ENCODE measurements at places on chromosomes 13 and 19.

DNA sequence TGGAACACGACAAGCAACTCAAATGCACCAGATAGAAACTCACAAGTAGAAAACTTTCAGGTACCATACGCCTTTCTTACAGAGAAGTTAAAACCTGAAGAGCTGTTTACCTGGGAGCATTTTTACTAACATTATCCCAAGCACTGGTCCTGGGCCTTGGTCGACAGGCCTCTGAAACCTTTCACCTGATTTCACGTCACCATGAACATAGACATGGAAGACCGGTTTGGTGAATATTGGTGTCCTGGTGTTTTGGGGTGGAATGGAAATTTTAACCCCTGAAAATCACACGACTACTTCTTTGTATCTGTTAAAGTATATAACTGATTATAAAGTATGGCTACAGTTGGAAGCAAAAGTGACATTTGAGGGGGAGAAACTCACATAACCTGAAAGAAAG is 176.6 kb upstream of the ARGLU1 start:
- no peak for DNase-seq

DNA sequence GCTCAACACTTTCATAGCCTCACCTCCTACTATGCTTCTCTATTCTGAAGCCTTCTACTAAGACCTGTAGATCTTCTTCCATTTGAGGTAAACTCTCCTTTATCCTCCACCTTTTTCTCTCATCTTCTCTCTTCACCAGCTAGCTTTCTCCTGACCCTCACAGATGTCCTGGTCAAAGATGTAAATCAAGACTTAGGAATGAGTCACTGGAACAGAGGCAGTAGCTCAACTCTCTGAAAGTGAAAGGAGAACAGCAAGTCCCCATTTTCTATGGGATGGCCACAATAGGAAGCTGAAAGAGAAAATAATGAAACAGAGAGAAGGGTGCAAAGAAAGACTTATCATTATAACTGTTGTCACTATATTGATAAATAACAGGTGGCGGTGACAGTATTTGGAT is 86.1 kb upstream of the DOCK9 start:
- no peak for DNase-seq

- DNase-seq, result no peak
These were observed 17.9 kb upstream of the LILRB1 start for GRCh38 chr19:54612428-54612827.

DNA sequence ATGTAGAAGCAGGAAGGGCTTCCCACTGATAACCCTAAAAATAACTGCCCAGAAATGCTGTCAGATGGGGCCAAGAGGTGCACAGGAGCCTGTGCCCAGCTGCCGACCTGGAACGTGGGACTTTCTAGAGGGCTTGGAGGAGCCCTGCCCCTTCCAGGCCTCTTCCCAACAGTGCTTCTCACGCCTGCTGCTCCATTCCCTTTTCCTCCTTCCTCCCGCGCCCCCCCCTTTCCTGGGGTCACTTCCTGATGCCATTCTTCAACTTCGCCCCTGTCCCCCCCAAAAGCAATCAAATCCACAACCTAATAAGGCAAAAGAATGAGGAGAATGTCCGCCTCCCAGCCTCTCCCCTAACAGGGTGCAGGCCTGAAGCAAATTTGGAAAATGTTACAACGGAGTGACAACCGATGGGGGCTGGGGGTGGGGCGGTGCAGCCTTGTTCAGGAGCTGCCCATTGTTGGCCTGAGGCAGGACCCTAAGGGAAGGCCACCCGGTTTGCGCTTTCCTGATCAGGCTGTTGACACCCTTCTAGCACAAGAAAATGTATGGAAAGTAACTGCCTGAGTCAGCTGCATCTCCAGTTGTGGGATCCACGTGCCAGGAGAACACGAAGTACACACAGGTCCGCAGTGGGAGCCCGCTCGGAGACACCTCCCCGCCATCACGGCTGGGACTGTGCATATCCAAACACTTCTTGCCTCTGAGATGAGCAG is 18.7 kb downstream of the ACTN4 start:
- no peak for DNase-seq

DNA sequence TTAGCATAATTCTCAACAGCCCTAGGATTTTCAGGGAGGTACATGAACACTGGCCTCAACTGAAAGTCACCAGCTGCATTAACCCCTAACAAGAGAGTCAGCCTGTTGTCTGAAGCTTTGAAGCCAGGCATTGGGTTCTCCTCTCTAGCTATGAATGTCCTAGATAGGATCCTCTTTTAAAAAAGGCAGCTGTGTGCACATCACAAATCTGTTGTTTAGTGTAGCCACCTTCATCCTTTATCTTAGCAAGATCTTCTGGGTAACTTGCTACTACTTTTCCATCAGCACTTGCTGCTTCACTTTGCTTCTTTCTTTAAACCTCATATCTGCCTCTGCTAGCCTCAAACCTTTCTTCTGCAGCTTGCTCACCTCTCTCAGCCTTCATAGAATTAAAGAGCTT is 1692.1 kb downstream of the EFNB2 start:
- no peak for DNase-seq

- DNase-seq, result no peak
These were observed 352.4 kb upstream of the HTR2A start for GRCh38 chr13:47249266-47249665.

DNA sequence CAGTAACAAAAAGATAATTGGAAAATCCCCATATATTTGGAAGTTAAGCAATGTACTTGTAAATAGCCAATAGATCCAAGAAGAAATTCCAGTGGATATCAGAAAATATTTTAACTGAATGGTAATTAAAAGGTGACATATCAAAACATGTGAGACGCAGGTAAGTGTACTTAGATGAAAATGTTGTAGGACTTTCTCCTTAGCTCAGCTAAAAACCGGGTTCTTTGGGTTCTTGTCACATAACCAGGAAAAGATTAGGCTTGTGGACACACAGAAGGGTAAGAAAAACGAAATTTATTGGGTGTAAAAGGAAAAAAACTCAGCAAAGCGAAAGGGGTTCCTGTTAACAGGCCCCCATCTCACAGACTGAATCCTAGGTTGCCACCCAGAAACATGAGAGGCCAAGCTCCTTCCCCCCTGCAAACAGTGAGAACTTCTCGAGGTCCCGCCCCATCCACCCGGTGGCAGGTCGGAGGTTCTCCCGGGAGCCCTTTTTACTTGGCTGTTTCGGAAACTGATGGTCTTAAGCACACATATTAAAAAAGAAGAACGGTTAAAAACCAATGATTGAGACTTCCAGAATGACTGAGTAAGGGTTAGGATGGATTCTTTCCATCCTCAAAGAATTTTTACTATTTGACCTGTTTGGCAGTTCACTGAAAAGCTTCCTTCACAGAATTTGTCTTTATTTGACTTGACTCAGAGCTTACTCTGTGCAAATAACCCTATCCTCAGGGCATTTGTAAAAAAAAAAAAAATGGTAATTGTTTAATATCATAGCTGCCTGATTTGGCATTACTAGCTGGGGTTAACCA is 3.1 kb upstream of the CCDC70 start:
- no peak for DNase-seq

DNA sequence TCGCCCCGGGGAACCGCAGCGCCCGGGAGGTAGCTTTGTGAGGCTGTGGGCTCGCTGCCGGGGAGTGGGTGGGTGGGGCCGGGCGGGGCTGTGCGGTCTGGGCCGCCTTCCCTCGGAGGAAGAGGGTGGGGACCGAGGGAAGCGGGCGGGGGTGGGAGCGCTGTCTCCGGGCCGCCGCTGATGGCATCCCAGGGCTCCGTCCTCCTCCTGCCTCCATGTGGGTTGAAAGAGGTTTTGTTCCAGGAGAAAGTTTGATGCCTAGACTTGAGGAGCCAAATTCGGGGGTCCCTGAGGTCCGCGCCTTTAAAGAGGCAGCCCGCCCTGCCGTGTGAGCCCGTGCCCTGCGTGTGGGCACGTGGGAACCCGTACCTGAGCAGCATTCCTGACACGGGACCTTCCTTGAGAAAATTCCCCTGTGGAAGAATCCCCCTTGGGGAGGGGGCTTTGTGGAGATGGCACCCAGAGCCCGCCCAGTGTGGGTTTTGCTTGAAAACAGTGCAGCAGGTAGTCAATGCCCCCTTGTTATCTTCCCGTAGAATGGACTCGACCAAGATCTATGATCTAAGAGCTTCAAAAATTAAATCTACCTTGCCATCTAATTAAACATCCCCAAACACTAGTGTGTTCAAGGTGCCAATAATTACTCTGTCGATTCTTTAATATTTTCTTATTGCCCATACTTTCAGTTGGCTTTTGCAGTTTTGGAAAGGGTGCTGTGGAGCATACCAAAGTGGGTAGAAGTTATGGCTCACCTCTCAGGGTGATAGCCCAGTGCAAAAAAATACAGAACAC is 107.8 kb downstream of the RXFP2 start:
- DNase-seq, result no peak

- no peak for DNase-seq
These were observed 12.0 kb upstream of the ZNF274 start for GRCh38 chr19:58170860-58171259.

- peak; percentile 27 for DNase-seq
These were observed 14.9 kb downstream of the LAIR2 start for GRCh38 chr19:54517483-54517882.

DNA sequence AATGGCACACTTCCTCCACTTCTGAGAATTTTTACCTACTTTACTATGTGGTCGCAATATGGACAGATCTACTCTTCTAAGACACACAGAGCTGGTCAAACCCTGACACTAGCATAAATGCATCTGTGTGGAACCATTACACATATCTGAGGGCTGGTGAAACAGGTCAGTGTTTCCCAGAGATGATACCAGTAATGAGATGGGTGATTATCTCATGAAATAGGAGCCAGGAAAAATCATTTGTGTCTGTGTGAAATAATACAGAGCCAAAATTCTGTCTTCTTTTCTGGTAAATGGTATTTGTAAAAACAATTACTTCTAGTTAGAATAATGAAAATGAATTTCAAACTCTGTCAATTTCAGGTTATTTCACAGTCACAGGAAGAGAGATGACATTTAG is 71.6 kb upstream of the FARP1 start:
- DNase-seq, result no peak

- no peak for DNase-seq
These were observed 14.0 kb upstream of the ZNF506 start for GRCh38 chr19:19835560-19836038.

- DNase-seq, result no peak
These were observed 182.2 kb downstream of the KDM4B start for GRCh38 chr19:5150902-5151741.

DNA sequence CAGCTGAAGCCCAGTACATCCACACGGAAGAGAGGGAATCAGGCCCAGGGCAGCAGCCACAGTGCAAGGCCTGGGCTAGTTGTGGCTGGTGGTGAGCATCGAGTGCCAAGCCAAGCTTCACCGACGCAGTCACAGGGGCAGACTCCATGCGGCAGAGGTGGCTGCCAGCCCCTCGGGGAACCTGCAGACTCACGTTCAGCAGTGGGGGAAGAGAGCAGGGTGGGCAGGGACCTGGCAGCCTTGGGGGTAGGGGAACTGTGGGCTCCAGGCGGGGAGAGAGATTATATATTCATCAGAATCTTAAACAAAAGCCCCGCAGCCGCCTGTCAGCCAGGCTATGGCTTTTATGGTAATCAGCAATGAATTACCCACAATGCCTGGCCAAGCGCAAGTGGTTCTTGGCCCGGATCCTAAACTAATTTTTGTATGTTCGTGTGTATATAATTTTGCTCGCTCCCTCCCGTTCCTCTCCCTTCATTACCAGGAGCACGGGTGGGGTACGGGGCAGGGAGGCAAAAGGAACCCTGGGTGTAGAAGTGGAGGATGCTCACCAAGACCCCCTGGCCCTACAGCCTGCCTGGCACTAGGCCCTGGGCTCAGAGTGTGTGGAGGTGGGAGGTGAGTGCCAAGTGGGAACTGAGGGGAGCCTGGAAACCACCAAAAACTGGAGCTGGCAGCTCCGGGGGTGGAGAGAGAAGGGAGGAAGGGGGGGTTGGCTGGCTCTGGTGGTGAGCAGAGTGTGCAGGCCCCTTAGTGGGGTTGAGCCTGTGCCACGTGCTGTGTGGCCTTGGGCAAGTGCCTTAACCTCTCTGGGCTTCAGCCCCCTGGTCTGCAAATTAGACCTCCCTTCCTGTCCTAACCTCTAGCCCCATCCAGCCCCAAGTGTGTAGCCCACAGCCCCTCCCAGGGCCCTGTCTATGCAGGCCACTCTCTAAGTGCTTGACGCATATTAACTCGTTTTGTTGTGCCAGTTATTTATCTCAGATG is 31.9 kb downstream of the PTPRS start:
- no peak for DNase-seq

DNA sequence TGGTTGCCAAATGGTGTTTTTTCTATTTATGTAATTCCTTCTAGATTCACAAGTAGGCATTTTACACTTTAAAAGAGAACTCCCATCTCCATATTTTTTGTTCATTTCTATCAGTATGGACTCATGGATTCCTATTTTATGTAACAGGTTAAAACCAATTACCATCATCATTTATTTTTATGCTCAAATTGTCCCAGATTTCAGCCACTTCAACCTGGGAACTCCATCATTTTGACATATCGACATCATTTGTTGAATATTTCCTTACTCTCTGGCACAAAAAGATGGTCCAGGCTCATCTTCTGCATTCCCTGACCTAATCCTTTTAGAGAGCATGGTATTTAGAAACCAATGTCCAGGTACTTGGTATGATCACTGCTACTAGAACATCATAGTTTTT is 79.9 kb downstream of the VWA8 start:
- DNase-seq, result no peak

DNA sequence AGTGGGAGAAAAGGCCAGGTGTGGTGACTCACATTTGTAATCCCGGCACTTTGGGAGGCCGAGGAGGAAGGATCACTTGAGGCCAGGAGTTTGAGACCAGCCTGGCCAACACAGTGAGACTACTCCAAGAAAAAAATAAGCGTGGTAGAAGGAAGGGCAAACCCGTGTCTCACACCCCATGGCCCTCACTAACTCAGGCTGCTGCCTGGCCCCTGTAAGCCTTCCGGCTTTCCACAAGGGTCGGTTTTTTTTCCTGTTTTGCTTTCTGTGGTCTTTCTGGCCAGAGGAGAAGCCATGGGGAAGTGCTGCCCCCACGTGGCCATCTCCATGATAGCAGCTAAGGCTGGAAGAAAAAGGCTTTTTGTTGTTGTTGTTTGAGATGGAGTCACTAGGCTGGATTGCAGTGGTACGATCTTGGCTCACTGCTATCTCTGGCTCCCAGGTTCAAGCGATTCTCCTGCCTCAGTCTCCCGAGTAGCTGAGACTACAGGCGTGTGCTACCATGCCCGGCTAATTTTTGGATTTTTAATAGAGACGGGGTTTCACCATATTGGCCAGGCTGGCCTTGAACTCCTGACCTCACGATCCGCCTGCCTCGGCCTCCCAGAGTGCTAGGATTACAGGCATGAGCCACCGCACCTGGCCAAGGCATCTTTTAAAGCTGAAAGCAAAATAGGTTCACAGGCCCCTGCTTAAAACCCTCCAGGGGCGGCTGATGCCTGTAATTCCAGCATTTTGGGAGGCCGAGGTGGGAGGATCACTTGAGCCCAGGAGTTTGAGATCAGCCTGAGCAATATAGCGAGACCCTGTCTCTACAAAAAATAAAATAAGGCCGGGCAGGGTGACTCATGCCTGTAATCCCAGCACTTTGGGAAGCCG is 7.5 kb upstream of the ARHGEF18 start:
- peak; percentile 75 for DNase-seq

- DNase-seq, result no peak
These were observed 24.1 kb downstream of the DCAF15 start for GRCh38 chr19:13976446-13976845.

GRCh38 chr13:98563071-98563470 is 13.8 kb downstream of the STK24 start:
- no peak for DNase-seq

GRCh38 chr13:102688306-102688973 is 6.4 kb downstream of the METTL21C start:
- no peak for DNase-seq

All from central memory CD8-positive, alpha-beta T cell (primary cell).